ENCODE measurements at places on chromosomes 7 and 10.

- DNase-seq = peak; percentile 18
Observed at GRCh38 chr7:27689591-27690164, 27.0 kb upstream of the HIBADH start.

GRCh38 chr7:104878577-104878976, 135.4 kb upstream of the KMT2E start:
- DNase-seq = no peak

DNA sequence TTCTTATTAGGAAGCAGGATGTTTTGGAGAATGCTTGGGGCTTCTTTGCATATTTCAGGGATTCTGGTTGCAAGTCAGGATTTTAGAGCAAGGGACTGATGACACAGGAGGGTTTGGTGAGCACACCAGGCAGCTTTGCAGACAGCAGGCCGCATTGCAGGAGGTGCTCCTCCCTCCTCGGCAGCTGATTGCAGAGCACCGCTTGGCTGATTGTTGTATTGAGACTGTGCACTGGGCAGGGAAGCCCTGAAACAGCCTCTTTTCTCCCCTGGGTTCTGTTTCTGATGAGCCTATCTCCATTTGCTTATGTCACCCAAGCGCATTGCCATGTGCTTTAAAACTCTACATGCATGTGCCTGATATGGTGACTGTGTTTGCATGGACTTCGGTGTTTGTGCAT, 769.6 kb downstream of the GRID1 start:
- DNase-seq = no peak

DNA sequence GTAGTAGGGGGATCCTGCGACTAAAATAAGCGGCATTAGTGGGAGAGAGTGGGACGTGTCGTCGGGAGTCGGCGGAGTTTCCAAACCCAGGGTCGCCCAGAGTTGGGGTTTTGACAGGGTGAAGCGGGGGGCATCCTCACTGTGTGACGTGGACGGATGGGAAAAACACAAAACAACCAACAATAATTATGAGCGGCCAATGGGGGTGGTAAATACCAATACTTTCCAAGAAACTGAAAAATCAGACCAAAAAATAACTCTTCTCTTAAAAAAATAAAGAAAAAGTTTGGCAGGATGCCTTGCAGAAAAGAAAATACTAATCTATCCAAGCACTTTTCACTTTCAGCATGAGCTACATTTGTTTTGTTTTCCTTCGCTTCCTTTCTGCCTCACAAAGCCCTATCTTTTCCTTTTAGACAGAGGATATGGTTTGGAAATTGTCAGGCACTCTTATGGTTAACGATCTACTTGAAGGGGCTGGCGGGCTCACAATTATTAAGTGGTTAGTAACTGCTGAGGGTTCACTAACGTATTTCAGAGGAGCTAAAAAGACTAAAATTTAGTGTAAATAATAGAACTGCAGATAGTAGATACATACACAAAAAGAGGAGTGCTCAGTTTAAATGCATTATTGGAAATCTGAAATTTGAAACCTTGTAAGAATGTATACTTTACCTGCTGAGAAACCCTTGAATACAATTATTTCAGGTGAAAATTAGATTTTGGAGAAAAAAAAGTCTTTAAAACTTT, 802 bp upstream of the CDK6 start:
- peak; percentile 17 for DNase-seq

- DNase-seq = no peak
Observed at GRCh38 chr7:102072003-102072402, 214.7 kb upstream of the SH2B2 start.

GRCh38 chr10:124624466-124624865, 119.7 kb downstream of the FAM53B start:
- DNase-seq = no peak

DNA sequence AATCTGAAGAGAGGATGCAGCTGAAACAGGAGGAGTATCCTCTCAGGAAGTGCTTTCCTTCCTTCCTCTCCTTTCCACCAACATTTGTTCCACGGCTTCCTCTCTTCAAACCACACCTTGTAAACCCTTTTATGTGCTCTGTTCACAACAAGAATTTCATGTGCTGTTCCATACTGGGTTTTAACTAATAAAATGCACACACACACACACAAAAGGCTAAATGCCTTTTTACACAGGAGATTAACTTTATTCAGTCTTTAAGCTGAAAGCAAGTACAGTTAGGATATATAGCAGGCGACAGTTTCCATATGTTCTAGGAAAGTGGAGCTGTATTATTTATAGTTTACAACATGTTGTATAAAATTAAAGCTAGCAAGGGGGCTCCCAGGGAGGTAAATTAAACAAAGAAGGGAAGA, 106.7 kb downstream of the REEP3 start:
- no peak for DNase-seq

Data from cerebellar cortex (tissue), 1 donor.